ENCODE measurements at places on chromosomes 1 and 21.

- DNase-seq, result no peak
These were observed 62.3 kb upstream of the COL24A1 start for GRCh38 chr1:86218859-86219258.

DNA sequence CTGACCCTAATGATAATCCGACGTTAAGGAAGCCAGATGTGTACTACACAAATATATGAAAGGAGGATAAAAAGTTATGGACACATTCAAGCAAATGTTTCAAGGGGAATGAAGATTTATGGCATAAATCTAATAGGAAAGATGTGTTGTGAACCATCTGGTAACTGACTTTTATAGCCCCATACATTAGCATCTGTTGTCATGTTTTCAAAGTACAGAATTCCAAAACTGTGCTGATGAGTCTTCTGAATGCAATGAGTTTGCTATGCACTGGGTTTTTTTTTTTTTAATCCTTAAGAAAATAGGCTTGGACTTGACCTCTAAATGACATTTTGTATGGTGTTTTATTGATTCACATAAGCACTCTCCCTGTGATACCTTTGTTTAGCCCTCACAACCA lies 158.5 kb upstream of the ESRRG start:
- no peak for DNase-seq

DNA sequence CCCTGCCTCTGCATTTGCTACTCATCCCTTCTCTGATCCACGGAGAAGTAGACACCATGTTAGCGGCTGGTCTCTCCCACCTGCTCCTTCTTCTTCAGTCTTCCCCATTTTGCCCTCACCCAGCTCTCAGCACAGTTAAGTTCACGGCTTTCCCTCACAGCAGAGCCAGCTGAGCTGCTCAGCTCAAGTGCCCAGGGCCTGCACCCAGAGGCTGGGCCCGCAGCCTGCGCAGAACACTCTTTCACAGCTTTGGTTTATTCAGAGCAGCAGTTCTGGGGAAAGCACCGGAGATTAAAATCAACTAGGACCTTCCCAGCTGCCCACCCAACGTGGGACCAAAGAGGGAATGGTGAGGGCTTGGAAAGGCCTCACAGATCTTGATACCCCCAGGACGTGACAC lies 38.3 kb upstream of the RGS16 start:
- DNase-seq, result no peak

- DNase-seq, result no peak
These were observed 120.7 kb upstream of the JUN start for GRCh38 chr1:58904299-58905125.

- DNase-seq, result no peak
These were observed 12.7 kb downstream of the LCK start for GRCh38 chr1:32263744-32264143.

Measured in inflammatory macrophage (primary cell).